ENCODE measurements at places on chromosomes 12 and 14. TPM values are rescaled to one million over a fixed set of nuclear protein-coding genes. Genes with fewer than 3 reads are reported as not detected.

GRCh38 chr14:35121026-35121886 is 534 bp downstream of the PPP2R3C start:
- DNase-seq, result no peak

Gene SYT10
- 0.08 TPM for total RNA-seq

- no peak for DNase-seq
These were observed 89.1 kb upstream of the STAC3 start for GRCh38 chr12:57340104-57340503.

GRCh38 chr14:106277503-106277902 is 751.1 kb downstream of the TMEM121 start:
- no peak for DNase-seq

DNA sequence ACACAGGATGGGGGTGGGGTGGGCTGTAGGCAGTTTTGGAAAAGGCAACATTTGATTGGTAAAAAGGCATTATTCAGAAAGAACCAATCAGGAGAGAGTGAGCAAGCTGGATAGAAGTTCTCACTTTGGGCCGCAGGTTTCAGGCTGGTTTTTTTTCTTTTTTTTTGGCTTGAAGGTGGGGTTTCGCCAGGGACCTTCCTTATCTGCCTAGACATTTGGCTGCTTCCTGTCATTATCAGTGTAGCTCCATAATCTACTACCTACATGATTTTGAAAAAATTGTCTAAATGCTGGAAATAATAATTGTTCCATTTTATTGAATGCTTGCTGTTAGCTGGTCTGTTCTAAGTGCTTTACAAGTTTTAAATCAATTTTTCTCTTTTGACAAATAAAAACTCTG is 649.0 kb downstream of the TMTC2 start:
- DNase-seq, result no peak

Gene SDR39U1
- 25.5 TPM for total RNA-seq

DNA sequence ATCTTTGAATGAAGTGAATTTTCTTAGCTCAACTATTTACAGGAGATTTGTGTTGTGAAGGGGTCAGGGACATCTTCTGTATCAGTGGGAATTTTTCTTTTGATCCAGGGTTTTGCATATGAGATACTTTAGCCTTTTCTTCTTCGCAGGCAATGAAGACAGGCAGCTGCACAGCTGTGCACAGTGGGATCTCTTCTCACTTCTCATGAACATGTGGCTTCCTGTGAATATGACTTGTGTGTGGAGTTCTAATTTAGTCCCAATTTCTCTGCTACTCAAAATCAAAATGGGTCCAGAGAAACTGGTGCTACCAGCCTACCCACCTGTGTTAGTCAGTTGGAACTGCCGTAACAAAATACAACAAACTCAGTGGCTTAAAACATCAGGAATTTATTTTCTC is 37.8 kb downstream of the ARF6 start:
- DNase-seq, result no peak

DNA sequence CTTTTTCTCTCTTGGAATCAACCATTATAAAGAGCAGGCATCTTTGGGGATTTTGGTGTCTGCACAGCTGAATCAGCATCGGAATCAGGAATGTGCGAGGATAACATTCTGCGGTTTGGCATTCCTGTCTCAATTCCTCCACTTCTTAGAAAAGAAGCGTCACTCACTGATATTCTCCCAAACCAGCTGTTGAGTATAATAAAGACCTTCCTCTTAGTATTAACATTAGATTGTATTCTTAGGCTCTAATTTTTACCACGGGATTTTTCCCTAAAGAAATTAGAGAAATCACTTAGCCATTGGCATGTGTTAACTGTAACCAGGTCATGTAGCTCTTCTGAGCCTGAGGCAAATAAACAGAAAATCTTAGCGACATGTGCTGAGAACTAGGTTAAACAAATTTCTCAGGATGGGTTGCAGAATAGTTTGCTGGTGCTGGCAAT is 128.7 kb downstream of the TMX1 start:
- DNase-seq, result no peak

Gene PZP
- not detected for total RNA-seq

Gene TAS2R8
- not detected for total RNA-seq

Gene FIGNL2
- 0.29 TPM for total RNA-seq

Gene LIN7A
- total RNA-seq, result 0.76 TPM

Gene TMX1
- 25.8 TPM for total RNA-seq

- DNase-seq, result no peak
These were observed 28.8 kb downstream of the VCPKMT start for GRCh38 chr14:50087341-50088116.

Gene MGP
- 115 TPM for total RNA-seq

Gene WSCD2
- total RNA-seq, result 0.15 TPM

Gene CFAP73
- total RNA-seq, result 1.9 TPM

Gene CD163
- 47.1 TPM for total RNA-seq

- DNase-seq, result peak; percentile 96
These were observed 781 bp downstream of the NPAS3 start for GRCh38 chr14:32939254-32940065.

Gene GXYLT1
- total RNA-seq, result 7.9 TPM

Gene TAC3
- not detected for total RNA-seq

- no peak for DNase-seq
These were observed 68.6 kb upstream of the USP15 start for GRCh38 chr12:62191491-62192179.

All from lower leg skin (tissue), 4 donors.